ENCODE measurements at places on chromosomes 3 and 15.

- DNase-seq, result peak; percentile 35
These were observed 2.6 kb upstream of the IL20RB start for GRCh38 chr3:136954980-136955780.

DNA sequence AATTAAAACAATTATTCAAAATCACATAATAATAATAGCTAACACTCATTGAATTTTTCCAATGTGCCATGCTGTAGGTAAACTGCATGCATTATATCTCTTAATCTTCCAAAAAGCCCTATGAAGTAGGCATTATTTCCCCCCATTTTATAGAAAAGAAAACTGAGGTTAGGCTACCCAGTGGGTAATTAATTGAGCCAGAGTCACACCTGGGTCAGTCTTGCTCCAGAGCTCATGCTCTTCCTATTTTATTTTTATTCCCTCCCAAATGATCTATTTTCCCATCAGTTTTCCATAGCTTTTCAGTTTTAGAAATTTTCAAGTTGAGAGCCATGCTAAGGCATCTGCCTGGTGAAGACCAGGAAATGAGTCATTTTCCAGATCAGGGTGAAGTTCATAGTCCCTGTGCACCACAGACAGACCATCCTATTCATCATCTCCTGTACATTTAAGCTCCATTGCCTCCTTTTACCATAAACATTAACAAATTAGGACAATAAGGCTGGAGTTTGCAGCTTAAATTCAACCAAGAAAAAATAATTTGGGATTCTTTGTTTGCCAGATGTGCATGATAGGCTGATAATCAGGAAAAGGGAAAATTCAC is 417.3 kb downstream of the OTOL1 start:
- peak; percentile 47 for DNase-seq

DNA sequence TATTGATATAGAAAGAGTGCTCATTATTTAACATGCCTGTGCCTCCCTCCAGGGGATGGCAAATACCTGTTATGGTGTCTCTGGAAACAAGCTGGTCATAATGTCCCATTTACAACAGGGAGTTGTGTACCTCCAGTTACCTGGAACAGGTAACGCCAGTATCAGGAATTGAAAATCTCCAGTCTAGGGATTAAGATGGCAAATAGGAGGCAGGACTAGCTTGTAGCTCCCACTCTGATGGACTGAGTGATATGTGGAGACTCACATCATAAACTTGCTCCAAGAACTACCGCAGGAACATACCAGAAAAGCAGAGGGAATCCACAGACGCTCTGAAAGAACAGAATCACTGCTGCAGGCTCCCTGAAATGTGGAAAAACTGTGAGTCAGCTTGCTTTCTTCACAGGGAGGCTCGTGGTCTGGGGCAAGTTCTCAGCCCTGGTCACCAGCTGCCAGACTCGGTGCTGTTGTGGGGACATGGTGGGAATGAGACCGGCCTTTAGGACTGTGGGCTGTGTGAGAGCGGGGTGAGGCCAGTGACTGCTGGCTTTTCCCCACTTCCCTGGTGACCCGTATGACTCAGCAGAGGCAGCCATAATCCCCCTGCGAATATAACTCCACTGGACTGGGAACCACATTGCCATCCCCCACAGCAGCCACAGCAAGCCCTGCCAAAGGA is 97.4 kb downstream of the KCNAB1 start:
- peak; percentile 21 for DNase-seq

DNA sequence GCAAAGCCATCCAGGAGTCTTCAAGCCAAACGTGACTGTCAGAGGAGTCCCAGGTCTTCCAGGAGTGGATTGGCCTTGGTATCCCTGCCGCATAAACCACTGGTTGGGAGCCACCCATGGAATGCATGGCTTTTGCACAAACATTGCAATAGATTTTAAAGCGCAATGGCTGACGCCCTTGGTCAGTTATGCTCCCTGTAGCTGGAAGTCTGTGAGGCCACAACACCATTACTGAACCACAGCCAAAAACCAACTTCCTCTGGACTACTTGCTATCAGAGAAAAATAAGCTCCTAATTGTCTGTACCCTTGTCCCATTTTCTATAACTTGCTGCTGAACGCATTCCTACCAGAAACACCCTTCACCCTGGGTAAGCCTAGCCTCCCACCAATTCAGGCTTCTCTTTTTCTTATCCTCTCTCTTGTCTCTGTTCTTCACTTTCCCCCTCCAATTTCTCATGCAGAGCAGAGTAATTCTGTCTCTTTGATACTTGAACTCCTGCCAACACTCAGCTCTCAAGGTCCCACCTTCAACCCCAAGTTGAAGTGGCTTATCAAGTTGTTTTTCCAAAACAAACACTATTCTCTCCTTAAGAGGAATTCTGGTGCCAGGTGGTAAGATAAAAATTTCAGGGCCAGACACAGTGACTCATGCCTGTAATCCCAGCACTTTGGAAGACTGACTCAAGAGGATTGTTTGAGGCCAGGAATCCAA is 176.4 kb upstream of the UBE2E1 start:
- DNase-seq, result no peak

GRCh38 chr3:137988982-137989381 is 21.0 kb upstream of the CLDN18 start:
- no peak for DNase-seq

GRCh38 chr3:42701371-42702065 is 1.1 kb downstream of the HHATL start:
- peak; percentile 60 for DNase-seq

DNA sequence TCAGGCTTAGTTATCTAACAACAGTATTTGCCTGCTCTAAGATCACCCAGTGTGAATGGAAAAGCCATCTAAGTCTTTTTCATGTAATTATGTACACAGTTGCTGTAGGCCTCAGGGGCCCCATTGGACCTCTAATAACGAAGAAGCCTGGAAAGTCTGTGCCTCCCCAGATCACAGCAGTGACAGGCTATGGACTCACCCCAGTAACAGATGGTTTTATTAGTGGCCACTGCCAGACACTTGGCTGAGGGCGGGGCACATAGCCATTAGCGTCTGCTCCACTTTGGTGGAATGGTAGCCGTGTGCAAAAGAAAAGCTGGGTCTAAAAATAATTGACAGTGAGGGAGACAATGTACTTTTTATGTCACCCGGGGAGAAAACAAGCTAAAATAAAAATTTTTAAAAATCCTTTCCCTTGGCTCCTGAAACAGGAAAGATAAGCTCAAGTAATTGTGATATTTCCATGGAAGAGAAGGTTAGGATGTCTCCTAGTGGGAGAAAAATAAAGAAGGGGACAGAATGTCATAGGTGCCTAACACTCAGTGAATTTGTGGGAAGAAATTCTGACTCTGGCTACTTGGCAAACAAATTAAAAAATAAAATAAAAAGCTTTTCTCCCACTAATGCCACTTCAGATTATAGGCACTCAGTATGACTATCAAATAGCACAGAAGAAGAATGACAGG is 44.3 kb upstream of the ZNF385D start:
- DNase-seq, result peak; percentile 9

GRCh38 chr3:16449369-16449768 is 64.1 kb downstream of the RFTN1 start:
- no peak for DNase-seq

GRCh38 chr15:32033186-32033890 is 3.0 kb downstream of the CHRNA7 start:
- no peak for DNase-seq

DNA sequence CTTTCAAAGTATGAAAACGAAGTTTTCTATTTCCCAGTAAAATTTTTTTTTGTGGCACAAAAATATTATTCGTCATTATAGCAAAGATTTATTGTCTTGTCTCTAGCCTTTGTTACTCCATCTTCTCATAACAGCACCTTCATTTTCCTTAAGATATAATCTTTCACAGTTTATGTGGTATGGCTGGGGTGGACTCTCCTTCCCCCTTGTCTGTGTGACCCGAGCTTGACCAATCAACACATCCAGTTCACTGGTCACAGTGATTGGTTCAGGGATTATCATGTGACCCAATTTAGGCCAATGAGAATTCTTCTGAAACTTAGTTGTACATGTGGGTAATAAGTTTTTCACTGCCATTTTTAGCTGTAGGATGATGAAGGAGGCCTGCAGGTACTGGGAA is 71.2 kb upstream of the DCBLD2 start:
- no peak for DNase-seq

GRCh38 chr3:191105418-191105817 is 93.6 kb upstream of the OSTN start:
- no peak for DNase-seq

- DNase-seq, result no peak
These were observed 10.8 kb upstream of the LRRC15 start for GRCh38 chr3:194380326-194380725.
